ENCODE measurements at places on chromosomes 5 and 9. TPM values are rescaled to one million over a fixed set of nuclear protein-coding genes. Genes with fewer than 3 reads are reported as not detected.

The ADCY2 gene
- total RNA-seq, result 8.3 TPM

The FST gene
- 18.3 TPM for total RNA-seq

The TMEM215 gene
- not detected for total RNA-seq

The PCDH1 gene
- 36.7 TPM for total RNA-seq

The PTGS1 gene
- 30.2 TPM for total RNA-seq

The SCGB3A2 gene
- total RNA-seq, result not detected

The C5orf58 gene
- total RNA-seq, result not detected

The FAM170A gene
- not detected for total RNA-seq

The PCDHGB5 gene
- total RNA-seq, result 8.1 TPM

The MARCHF11 gene
- not detected for total RNA-seq

The IL31RA gene
- total RNA-seq, result not detected

The RNF44 gene
- 16.6 TPM for total RNA-seq

The PCDHA1 gene
- not detected for total RNA-seq

The KCNMB1 gene
- total RNA-seq, result 61.6 TPM

The GRXCR2 gene
- total RNA-seq, result not detected
